ENCODE measurements at places on chromosomes 5 and 9.

DNA sequence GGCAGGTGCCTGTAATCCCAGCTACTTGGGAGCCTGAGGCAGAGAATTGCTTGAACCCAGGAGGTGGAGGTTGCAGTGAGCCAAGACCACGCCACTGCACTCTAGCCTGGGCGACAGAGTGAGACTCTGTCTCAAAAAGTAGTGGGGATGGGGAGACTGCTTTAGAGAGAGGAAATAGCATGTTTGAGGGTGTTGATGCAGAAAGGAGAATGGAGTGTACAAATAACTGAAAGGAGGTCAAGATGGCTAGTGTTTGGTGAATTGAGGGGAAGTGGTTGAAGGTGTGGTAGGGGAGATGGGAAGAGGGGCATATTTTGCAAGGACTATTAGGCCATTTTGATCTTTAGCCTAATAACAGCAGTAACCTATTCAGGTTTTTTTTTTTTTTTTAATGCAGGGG, 18.2 kb downstream of the TENT2 start:
- DNase-seq = no peak

GRCh38 chr9:133842721-133843227, 104.6 kb upstream of the SARDH start:
- DNase-seq = no peak

- no peak for DNase-seq
These were observed 54.6 kb downstream of the MARCHF3 start for GRCh38 chr5:126975796-126976195.

DNA sequence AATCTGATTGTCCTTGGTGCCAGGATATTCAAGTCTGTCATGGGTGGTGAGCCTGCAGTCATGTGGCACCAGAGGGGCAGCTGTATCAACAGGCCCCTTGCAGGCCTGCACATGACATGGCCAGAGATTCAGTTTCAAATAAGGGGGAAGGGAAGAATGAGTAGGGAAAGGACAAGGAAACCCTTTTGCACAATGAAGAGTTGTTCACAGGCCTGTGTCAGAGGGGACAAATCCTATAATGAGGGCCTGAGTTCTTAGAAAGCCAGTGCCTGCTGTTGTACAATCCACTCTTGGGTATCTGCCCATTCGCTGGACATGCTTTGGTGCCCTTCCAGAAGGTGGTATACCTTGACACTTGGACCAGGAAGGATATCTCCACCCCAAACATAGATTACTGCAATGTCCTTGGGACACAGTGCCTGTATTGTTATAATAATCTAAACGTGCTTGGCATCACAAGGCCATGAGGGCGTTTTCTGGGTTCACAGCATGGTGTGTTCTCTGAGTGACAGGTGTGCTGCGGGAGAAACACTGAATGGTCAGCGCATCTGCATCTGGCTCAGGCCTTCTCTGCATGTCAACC, 1.9 kb upstream of the TMEM171 start:
- DNase-seq = no peak

- DNase-seq = no peak
These were observed 184.4 kb upstream of the SLC12A2 start for GRCh38 chr5:127899214-127899610.

DNA sequence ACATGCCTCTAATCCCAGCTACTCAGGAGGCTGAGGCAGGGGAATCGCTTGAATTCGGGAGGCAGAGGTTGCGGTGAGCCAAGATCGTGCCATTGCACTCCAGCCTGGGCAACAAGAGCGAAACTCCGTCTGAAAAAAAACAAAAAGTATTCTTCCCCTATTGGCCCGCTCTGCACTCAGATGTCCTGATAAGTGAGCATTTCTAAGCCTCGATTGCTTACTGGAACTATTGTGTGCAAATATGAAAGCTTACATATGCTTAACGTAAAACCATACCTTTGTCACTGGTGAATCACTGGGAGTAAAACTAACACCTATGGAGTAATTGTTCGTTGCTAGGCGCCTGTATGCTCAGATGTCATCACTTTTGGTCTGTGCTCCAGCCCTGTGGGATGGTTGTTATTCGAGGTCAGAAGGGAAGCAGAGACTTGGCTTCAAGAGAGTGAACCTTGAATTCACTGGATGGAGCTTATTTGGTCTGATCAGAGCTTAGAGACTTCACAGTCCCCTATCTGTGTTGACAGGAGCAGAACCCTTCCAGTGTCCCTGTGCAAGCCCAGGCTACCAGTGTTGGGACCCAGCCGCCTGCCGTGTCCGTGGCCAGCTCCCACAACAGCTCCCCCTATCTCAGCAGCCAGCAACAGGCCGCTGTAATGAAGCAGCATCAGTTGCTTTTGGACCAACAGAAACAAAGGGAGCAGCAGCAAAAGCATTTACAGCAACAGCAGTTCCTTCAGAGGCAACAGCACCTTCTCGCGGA, 25.3 kb upstream of the LTC4S start:
- no peak for DNase-seq

- peak; percentile 32 for DNase-seq
These were observed 71.2 kb downstream of the RAPGEF1 start for GRCh38 chr9:131668439-131669268.

DNA sequence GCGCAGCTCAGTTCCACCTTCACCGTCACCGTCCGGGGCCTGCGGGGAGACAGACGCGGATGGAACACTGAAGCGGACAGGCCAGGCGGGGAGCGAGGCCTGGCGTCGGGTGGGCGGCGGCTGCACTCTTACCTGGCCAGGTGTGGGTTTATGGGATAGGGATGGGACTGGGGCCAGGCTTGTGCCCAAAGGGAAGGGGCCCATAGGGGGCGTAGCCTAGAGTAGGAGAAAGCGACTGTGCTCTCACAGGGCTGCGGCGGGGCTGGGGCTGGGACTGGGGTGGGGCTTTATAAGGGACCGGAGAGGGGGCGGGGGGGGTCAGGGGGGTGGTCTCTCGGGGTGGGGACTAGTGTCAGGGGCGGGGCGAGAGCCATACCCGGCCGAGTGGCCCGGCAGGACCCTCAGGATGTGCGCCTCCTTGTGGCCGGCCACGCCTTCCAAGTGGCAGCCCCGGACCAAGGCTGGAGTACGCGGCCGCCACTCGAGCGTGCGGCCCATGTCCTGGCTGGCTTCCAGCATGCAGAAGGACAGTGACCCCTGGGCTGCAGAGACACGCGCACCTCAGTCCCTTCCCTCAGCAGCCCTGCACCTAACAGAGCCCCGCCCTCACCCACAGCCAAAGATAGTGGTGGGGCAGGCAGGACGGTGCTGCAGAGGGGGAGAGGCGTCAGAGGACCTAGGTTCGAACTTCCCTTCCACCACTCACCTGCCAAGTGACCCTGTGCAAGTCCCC, 22.8 kb downstream of the FPGS start:
- DNase-seq = no peak

- DNase-seq = no peak
These were observed 58.0 kb downstream of the ANXA2R start for GRCh38 chr5:42982107-42982622.

DNA sequence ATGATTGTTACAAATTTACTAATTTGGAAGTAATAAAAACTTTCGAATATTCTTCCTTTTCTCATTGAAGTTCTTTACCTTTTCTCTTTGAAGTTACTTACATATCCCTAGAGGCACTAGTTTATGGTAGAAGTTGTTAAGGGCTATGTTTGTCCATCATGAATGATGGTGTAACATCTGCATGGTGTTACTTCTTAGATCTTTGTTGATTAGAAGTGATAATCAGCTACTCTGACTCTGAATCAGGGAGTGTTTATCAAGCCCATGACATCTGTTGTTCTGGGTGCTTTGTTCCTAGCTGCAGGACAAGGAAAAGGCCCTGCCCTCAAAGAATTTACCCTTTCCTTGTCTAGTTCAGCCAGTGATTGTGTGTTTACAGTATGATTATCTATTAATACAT, 32.9 kb downstream of the MAP3K1 start:
- DNase-seq = no peak

- peak; percentile 60 for DNase-seq
These were observed 885 bp downstream of the MPDZ start for GRCh38 chr9:13278368-13279246.

DNA sequence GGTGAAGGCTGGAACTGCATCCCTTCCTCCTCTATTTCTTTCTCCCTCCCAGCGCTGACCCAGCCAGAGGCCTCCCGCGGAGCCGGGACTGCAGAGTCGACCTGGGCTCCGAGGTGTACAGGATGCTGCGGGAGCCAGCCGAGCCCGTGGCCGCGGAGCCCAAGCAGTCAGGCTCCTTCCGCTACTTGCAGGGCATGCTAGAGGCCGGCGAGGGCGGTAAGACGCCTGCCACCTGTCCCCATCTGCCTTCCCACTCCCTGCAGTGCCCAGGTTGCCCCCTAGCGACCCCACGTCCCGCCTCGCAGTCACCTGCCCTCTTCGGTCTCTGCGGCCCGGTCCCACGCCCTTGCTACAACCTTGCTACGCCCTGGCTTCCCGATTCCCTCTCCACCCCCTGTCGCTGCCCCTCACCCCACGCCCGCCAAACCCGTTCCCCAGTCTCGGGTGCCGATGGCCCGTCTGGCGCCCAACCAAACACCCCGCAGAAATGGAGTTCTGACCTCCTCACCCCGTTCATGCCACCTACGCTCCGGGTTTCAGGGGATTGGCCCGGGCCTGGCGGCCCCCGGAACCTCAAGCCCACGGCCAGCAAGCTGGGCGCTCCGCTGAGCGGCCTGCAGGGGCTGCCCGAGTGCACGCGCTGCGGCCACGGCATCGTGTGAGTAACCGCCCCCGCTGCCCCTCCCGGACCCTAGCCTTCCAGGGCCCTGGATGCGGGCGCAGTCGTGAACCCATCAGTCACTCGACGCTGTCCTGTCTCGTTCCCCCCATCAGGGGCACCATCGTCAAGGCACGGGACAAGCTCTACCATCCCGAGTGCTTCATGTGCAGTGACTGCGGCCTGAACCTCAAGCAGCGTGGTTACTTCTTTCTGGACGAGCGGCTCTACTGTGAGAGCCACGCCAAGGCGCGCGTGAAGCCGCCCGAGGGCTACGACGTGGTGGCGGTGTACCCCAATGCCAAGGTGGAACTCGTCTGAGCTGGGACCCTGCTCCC, 14.1 kb downstream of the PDLIM4 start:
- no peak for DNase-seq

Measured in NCI-H446 treated with DMSO at 0.1 percent for 48 hours (cell line).